ENCODE measurements at places on chromosomes 16 and 17.

DNA sequence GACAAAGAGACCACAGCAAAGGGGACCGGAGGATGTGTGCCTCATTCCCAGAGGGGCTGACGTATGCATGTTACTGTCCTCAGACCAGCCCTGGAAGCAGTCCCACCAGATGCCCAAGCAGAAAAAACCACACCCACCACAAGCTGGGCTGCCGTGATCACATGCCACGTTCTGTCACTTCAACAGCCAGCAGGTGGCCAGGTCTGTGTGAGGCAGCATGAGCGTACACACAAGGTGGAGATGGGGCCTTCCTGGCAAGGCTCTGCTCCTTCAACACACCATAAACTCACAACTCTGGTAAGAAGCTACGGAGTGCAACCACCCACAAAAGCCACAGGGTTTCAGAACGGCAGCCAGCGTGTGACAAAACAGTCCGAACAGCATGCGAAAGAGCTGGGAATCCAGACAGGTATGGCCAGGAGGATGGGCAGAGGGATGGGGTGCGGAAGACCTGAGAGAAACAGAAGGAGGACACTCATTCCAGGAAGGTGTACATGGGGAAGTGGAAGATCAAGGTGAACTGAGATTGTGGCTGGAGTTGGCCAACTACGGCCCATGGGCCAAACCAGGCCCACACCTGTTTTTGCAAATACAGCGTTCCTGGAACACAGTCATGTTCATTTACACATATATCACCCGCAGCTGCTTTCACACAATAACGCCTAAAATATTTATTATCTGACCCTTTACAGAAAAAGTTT, 27.9 kb downstream of the MBTPS1 start:
- DNase-seq, result no peak

GRCh38 chr16:35319536-35320192, 1860.3 kb downstream of the TP53TG3F start:
- DNase-seq, result no peak

DNA sequence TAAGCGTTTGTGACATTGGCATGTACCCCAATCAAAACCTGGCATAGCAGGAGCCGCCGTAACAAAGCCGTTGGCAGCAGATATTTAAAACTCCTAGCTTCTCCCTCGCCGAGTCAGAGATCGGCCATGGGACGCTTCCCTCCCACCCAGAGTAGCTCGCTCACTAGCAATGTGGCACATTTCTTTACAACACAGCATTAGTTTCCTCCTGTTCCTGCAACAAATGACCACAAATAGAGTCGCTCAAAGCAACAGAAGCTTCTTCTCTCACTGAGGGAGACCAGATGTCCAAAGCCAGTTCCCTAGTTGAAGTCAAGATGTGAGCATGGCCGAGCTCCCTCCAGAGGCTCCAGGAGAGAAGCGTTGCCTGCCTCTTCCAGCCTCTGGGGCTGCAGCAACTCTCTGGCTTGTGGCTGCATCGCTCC, 106.7 kb downstream of the RBFOX3 start:
- no peak for DNase-seq

DNA sequence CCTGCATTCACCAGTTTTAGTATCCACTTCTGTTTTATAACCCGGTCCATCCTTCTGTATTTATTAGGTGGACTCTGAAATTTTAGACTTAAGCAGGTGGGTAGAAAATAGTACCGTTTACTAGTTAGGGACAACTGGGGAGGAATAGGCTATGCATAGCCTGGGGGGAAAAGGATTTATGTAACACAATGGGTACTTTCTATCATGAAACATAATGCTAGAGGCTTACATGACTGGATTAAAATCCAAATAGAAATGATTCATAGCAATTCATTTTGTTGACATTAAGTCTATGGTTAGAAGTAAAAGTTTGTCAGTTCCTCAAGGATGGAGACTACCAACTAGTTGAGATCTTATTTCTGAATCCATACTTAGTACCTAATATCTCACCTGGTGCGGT, 18.6 kb downstream of the GAN start:
- no peak for DNase-seq

GRCh38 chr16:69408475-69408874, 15.9 kb upstream of the CYB5B start:
- no peak for DNase-seq

DNA sequence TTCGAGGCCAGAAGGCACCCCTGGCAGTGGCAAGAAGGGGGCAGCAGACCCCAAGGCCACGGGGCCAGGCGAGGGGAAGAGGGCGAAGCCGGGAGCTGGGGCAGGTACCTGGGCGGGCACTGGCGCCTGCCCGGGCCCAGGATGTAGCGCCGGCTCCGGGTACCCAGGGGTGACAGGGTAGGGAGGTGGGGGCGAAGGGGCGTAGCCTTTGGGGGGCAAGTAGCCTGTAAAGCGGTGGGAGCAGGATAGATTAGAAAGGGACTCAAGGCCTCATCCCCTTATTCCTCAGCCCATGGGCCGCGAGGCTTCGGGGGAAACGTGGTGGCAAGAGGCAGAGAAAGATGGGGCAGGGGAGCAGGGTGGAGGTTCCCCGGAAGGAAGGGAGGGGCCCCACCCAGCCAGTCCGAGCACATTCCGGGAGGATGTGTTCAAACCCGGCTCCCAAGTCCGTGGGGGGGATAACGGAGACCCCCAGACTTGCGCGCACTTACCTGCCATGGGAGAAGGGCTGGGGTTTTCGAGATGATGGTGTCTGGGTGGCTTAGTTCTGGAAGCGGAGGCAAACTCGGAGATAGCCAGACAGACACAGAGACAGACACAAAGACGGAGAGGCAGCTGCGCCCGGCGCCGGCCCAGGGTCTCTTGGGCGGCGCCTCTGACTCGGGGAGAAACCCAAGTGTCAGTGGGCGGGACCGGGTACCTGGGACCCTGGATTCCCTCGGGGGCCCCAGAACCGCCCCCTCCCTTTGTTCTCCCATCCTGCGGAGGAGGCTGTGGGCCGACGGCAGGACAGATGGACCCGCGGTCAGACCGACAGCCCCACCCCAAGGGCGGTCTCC, 493 bp downstream of the PLSCR3 start:
- DNase-seq, result no peak

- DNase-seq, result no peak
Measured at GRCh38 chr17:59423137-59423724, 91.8 kb downstream of the YPEL2 start.

DNA sequence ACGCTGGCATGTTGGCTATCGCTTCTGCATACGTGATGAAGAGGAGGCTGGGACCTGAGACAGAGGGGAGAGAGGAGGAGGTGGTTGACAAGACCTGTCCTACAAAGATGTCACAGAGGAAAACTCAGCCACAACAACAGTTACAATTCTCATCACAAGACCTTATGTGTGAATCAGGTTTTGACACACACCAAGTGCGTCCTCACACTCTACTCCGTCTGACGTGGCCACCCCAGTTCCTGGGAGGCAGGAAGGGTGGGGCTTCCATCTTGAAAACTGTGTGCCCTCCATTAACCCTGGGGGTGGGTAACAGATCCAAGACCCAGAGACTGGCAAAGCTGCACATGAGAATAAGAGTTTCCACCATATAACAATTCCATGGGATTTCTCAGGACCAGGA, 24.1 kb downstream of the SLC6A4 start:
- DNase-seq, result no peak

- peak; percentile 67 for DNase-seq
Measured at GRCh38 chr17:45784741-45785479, 790 bp downstream of the CRHR1 start.

GRCh38 chr17:13114601-13115031, 96.8 kb upstream of the ELAC2 start:
- DNase-seq, result no peak

DNA sequence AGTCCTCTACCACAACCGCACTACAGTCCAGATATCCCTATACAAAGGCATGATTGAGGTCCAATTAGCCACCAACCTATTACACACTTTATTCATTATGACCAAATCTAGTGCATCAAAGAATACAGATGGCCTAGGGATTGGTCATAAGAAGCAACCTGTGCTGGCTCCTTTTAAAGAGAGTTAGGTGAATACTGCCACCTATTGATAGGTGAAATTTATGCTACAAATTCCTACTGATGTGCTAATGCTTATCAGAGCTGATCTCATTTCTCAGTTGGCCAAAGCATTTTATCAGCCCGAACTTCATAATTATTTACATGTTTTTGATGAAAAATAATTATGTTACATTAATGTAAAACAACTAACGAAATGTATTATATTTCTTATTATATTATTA, 166.3 kb downstream of the ANKFN1 start:
- DNase-seq, result peak; percentile 39

DNA sequence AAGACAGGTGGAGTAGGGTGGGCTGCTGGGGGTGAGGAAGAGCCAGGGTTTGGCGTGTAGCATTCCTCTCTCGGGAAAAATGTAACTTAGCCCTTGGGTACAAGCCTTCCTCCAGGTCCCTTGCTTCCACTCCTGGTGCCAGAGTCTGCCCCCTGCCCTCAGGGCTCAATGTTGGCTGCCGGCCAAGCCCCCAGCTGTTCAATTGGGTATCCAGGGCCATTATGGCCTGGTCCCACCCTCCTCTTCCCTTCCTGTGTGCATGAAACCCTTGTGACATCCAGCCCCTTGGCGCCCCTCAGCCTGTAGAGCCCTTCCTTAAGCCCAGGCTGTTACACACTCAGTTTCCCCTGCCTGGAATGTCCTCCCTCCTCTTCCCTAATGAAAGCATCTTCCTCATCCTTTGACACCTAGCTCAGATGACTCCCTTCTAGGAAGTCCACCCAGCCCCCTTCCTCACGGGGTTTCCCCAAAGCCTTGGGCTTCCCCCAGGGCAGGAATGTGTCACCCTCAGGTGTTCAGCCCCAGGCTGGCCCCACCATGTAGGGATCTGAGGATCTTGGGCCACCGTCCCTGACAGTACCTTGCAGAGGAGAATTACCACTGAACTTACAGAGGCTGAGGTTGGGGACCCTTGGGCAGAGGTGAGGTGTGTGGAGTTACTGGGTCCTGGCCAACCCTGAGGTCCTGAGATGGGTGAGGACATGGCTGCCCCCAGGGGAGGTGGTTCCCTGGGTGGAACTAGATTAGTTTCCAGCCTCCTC, 30.0 kb downstream of the B9D1 start:
- no peak for DNase-seq

DNA sequence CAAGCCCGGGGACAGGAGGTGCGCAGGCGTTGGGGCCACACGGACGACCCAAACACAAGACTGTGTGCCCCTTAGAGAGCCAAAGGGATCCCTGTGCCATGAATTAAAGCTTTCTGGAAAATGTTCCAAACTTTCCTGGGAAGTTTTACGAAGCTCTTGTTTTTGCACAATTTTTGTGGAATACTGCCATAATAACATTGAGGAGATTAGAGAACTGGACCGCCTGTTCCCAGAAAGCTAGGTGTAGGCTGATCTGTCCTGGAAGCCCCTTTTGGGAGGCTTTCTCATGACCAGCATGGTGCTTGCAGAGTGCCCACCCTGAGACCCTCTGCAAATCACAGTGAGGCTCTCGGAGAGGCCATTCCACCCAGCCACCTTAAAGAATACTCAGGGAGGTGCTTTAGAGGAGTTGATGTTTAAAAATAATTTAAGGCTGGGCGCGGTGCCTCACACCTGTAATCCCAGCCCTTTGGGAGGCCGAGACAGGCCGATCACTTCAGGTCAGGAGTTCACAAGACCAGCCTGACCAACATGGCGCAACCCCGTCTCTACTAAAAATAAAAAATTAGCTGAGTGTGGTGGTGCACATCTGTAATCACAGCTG, 1.1 kb downstream of the KDM8 start:
- DNase-seq, result no peak

GRCh38 chr16:1363501-1364041, 11.8 kb downstream of the GNPTG start:
- no peak for DNase-seq

DNA sequence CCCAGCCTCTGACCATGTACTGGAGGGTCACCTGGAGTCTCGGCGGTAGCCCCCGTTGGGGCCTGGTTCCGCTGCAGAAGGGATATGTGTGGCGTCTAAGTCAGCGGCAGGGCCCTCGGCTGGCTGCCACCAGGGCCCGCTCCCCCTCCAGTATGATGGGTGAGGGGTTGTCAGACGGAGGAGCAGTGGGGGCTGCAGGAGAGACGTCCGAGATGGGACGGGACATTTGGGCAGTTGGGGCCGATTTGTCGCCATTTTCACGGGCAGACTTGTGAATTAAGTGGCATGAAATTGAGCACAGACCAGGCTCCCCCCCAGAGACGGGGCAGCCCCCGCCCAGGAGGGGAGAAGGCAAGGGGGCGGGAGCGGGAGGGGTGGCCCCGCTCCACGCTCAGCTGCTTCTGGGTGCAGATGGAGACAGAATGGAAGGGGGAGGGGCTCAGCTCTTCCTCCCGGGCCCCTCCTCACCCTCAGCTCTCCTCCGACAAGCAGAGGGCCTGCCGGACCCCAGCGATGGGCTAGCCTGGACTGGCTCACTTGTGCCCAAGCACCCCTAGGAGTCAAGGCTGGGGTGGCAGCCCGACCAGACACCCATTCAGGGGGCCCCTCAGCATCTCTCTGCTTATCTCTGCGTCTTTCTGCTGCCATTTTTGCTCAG, 52.7 kb upstream of the LHX1 start:
- no peak for DNase-seq

DNA sequence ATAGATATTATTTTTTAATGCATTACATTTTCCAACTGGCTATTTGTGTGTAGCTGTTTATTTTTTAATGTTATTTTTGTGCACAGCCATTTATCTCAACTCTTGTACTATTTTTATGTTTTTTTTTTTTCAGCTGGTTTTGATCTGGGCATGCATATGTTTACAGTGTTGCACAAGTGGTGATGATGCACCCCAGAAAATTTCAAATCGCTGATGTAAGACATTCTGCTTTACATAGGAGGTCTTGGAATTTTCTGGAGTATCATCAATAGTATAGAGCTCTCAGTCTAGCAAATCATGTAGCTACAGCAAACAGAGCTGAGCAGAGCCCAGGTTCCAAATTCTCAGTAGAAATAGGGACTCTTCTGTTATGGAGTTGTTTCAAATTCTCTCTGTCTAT, 30.2 kb downstream of the CACNG5 start:
- no peak for DNase-seq

GRCh38 chr16:63813862-63814261, 1308.0 kb downstream of the CDH11 start:
- DNase-seq, result no peak

- DNase-seq, result peak; percentile 35
Measured at GRCh38 chr17:43790311-43790940, 10.2 kb downstream of the CFAP97D1 start.

- no peak for DNase-seq
Measured at GRCh38 chr17:74393346-74393942, 26.1 kb downstream of the GPR142 start.

DNA sequence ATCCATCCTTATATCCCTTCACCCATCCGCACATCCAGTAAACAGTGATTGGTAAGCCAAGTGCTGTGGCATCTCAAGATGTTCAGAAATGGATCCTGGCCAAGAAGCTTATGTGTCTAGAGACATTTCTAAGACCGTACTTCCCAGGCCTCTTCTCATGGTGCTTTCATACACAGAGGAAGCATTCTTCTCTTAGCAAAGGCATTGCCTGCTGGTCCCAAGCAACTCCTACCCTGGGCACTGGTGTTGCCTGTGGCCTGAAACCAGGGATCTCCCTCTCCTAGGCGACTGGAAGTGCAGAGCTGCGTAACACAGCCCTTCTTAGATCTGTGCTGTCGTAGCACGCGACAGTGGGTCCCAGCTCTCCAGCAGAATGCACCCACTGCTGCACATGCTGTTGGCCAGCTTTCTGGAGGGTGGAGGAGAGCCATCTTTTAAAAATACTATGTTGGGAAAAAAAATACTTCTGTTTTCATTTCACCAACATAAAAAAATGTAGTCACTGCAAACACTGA, 182.9 kb downstream of the CCDC182 start:
- no peak for DNase-seq

- no peak for DNase-seq
Measured at GRCh38 chr17:1577182-1577581, 14.6 kb upstream of the PITPNA start.

- no peak for DNase-seq
Measured at GRCh38 chr17:63552211-63552610, 1.9 kb downstream of the DCAF7 start.

- no peak for DNase-seq
Measured at GRCh38 chr16:76955629-76956028, 235.4 kb upstream of the MON1B start.
